ENCODE measurements at places on chromosomes 1 and 21. TPM values are rescaled to one million over a fixed set of nuclear protein-coding genes. Genes with fewer than 3 reads are reported as not detected.

The KAZN gene
- total RNA-seq, result 3.2 TPM

The RHOC gene
- total RNA-seq, result 382 TPM

The SYT14 gene
- total RNA-seq, result 0.07 TPM

The RNU1-4 gene
- 6.1 TPM for total RNA-seq

The TDRD5 gene
- total RNA-seq, result 0.05 TPM

The MYBPH gene
- total RNA-seq, result not detected
